Activated CD8-positive, alpha-beta memory T cell treated with anti-CD3 and anti-CD28 coated beads, Interleukin-2, amount 50 U/mL, for 48 hours (primary cell): ENCODE measurements at places on chromosomes 12 and 14.

GRCh38 chr12:6946033-6946919 lies 2.5 kb downstream of the C12orf57 start:
- peak; percentile 81 for DNase-seq

- DNase-seq = no peak
Observed at GRCh38 chr12:7180685-7181084, 8.8 kb upstream of the PEX5 start.

- DNase-seq = no peak
Observed at GRCh38 chr12:63944586-63945228, 100.2 kb downstream of the SRGAP1 start.

GRCh38 chr14:71062581-71063303 lies 155.5 kb downstream of the PCNX1 start:
- no peak for DNase-seq
